ENCODE measurements at places on chromosomes 11 and 22.

DNA sequence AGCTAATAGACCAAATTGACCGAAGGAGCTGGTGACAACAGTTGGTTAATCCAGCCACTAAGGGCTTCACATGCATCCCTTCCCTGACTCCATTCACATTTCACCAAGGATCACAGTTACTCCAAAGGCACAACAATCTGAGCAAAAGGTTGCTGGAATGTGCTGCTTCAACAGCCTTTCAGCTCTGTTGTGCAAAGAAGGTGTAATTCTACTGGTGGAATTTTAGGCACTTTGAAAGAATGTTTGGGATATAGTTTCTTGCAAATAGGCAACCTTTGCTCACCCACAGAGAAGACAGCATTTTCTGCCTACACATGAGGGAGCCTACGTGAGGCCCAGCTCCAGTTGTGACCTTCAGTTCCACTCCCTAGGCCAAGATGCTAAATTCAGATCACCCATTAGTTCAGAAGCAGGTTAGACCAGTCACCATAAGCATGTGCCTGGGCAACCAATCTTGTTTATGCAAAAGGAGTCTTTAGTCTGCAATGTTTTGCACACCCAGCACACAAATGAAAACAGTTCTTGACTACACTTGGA, 21.6 kb upstream of the FCHSD2 start:
- DNase-seq: no peak

DNA sequence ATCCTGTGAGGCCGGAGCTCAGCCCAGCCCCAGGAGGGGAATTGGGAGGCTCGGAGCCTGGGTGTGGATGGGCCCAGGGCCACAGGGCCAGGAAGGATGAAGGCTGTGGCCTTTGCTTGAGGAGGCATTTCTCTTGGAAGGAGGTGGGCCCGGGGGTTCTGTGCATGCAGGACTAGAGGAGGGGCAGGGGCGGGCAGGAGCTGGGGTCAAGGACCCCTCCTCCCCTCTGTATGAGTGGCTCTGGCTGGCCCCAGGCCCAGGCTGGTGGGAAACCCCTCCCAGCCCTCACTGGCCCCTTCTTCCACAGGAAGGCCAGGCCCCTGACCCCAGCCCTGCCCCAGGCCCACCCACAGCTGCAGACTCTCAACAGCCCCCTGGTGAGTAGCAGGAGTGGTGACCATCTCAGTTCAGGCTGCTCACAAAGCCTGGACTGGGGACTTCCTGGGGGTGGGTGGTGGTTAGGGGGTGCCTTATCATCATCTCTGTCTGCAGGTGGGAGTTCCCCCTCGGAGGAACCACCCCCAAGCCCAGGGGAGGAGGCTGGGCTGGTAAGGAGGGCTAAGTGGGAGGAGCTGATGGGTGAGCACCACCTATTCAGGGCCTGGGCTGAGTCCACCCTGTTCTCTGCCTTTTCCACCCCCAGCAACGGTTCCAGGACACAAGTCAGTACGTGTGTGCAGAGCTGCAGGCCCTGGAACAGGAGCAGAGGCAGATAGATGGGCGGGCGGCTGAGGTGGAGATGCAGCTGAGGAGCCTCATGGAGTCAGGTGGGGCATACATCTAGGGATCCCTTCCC, 6.0 kb downstream of the KCNK7 start:
- DNase-seq: no peak

DNA sequence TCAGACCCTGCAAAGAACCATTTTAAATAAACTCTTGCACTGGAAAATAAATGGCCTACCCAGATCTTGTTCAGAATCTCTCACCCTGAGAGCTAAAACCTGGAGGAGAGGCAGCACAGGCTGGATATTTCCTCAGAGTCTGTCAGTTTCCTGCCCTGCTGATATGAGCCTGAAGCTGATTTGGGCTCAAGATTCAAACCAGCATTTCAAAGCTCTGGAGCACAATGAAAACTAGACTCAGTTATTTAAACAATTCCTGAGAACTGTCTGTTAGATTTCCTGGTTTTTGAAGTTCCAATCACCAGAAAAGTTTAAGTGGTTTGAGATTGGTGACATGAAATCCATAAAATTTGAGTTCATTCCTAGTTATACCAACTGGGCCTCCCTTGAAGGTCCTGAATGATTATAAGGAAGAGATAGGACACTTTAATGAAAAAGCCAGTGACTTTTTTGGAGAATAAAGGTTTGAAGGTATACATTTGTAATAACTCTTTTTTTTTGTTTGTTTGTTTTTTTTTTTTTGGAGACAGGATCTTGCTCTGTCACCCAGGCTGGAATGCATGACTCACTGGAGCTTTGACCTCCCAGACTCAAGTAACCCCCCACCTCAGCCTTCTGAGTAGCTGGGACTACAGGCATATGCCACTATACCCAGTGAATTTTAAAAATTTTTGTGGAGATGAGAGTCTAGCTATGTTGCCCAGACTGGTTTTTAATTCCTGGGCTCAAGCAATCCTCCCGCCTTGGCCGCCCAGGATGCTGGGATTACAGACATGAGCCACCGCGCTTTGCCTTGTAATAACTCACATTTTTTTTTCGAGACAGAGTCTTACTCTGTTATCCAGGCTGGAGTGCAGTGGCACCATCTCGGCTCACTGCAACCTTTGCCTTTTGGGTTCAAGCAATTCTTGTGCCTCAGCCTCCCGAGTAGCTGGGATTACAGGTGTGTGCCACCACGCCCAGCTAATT, 8.0 kb upstream of the ESAM start:
- no peak for DNase-seq

- DNase-seq: peak; percentile 65
These were observed 1.1 kb downstream of the FAT3 start for GRCh38 chr11:92225568-92226330.

GRCh38 chr11:100682247-100682969, 4.7 kb upstream of the ARHGAP42 start:
- no peak for DNase-seq

DNA sequence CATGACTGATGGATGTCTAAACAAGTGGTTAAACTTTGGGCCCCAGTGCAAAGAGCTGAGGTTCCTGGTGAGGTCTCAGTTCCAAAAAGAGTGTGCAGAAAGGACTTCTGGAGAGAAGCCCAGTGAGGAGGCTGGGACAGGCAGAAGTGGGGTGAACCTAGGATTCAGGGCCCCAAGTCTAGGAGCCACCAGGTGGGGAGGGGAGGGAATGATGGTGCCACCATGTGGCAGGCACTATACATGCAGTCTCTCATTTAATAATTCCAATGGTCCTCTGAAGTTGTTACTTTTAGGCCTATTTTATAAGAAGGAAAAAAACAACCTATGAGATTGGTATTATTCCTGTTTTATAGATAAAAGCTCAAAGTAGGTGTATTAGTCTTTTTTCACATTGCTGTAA, 102.0 kb downstream of the INSC start:
- no peak for DNase-seq

GRCh38 chr11:70029861-70030380, 48.2 kb upstream of the ANO1 start:
- DNase-seq: no peak

DNA sequence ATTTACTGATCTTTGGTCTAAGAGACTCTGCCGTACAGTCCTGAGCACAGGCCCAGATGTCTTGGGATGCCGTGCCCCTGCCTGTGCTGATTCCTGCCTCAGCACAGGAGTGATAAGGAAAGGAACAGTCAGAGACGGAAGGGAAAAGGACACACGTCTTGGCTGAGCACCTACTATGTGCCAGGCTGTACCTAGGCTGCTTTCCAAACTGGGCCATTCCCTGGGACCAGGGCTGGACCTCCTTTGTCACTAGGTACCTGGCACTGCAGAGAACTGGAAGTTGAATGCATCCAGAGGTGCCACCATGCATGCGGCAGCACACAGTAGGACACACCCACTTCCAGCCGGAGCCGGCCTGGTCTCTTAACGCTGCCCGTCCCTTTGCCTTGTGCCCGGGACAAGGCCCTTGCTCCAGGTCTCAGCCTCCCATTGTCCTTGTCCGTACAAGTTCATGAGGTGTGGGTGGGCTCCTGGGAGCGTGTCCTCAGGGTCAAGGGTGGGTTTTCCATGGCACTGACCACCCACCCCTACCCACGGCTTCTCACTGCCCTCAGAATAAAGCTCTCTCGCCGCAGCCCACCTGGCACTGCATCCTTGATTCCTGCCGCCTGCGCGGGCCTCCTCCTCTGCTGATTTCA, 1.1 kb upstream of the SSTR3 start:
- peak; percentile 8 for DNase-seq

GRCh38 chr11:4960877-4961276, 5.4 kb upstream of the OR51A2 start:
- no peak for DNase-seq

- DNase-seq: peak; percentile 82
These were observed 19.9 kb upstream of the MUC5B start for GRCh38 chr11:1202776-1203504.

DNA sequence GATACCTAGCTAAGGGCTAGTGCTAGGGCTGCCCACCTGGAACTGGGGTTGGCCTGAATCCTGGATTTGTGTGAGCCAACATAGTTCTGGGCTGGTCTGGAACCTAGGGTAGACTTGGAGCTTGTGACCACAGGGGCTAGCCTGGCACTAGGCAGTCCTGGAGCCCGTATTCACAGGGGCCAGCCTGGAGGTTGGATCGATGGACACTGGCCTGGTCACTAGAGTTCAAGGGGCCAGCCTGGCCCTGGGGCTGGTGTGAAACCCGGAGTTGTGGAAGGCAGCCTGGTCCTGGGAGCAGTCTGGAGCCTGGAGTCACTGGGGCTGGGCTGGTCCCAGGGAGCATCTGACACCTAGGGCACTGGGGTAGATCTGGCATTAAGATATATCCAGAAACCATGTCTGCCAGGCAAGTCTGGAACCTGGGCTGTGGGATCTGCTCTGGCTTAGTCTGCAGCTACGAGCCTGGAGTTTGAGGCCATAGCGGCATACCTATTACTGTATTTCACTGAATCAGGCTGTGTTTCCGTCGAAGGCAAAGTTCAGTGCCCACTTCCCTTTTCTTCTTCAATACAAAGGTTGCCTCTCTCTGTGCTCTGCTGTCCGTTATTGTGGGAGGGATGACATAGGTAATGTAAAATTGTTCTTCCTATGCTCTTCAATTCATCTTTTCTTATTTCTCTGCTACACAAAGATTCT, 9.1 kb upstream of the GLYATL1B start:
- no peak for DNase-seq

DNA sequence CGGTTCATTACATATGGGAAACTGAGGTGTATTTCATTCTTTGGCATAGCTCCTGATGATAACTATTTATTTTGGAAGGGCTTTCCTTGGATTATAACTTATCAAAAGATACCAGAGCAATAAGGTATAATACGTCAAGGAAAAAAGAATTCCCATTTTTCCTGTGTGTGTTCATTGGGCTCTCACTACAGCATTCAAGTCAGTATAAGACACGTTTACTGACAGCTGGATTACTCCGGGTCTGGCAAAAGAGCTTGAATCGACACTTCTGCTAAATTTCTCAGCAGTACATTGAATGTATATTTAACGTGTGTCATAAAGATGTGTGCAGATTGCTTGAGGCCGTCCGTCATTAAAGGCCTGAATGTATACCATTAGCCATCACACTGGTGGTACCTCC, 163.4 kb downstream of the NCAM1 start:
- DNase-seq: no peak

GRCh38 chr11:46917109-46917761, 1.1 kb downstream of the LRP4 start:
- DNase-seq: no peak

GRCh38 chr11:108751444-108751843, 86.6 kb downstream of the DDX10 start:
- DNase-seq: no peak

DNA sequence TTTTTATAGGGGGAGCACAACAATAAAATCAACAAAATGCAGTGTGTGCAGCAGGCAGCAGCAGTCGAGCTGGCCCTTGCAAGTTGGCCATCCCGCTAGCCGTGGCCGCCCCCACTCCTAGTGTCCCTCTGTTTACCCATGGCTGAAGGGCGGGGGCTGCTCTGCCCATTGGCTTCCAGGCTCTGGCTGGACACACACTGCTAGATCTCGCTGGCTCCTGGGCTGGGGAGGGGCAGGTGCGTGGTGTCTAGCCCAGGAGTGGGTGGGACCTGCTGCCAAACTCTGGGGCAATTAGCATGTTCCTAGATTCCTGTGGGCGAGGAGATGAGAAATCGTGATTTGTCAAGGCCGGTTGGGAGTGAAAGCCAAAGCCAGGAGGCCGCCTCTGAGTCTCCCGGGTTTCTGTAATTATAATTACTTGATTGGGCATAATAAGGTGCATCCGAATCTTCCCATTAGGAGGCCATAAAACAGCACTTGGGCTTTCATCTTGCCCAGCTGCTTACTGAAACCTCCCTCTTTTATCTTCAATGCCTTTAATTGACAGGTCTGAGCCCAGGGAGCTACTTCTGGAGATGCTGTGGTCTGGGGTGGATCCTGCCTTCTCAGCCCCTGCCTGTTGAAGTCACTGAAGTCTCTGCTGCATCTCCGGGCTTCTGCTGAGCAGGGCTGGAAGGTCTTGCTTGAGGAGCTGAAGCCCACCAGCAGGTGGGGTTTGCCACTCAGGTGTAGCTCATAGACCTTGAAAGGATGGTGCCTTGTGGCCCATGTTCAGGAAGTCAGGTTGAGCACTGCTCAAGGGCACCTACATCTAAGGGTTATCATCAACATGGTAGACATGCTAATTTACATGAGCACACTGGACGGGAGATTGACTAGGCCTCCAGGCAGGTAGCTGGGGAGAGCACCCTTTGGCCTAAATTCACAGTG, 44.5 kb upstream of the DKK3 start:
- no peak for DNase-seq

DNA sequence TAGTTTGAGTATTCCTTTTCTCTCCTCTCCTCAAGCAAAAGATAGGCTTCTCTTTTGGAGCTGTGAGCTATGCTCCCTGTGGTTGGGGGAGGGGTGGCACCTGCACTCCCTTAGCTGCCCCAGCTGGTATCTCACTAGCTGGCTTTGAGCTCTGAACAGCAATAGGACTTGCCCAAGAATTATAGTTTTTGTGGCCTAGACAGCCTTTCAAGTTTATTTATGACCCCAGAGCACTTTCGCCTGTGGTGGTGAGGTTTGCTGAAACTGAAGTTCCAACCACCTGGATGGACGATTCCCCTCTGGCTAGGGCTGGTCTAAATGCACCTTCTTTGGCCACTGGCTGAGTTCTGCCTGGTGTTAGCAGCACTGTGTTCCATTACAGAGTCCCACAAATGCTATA, 37.1 kb upstream of the SLC37A2 start:
- DNase-seq: peak; percentile 18

DNA sequence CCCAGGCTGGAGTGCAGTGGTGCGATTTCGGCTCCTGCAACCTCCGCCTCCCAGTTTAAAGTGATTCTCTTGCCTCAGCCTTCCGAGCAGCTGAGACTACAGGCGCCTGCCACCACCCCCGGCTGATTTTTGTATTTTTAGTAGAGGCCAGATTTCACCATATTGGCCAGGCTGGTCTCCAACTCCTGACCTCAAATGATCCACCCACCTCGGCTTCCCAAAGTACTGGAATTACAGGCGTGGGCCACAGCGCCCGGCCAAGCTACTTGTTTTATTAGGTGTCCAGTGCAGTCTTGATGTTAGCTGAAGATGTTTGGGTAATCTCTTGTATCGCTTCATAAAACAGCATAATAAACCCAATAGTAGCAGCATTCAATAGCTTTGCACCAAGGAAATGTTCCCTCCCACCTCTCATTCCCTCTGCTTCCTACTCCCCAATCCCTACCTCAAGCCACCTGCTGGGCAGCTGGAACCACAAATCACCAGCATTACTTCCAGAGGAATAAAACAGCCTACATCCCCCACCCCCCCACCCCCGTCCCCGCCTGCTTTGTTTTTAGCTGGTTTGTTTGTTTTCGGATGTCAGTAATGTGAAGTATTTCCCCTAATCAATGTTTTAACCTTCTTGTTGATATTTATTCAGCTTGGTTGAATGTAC, 11.0 kb upstream of the GRIK4 start:
- DNase-seq: no peak

All from glutamatergic neuron (in vitro differentiated cells).